Esophagus mucosa (tissue), 1 donor: ENCODE measurements at places on chromosomes 5 and 9.

DNA sequence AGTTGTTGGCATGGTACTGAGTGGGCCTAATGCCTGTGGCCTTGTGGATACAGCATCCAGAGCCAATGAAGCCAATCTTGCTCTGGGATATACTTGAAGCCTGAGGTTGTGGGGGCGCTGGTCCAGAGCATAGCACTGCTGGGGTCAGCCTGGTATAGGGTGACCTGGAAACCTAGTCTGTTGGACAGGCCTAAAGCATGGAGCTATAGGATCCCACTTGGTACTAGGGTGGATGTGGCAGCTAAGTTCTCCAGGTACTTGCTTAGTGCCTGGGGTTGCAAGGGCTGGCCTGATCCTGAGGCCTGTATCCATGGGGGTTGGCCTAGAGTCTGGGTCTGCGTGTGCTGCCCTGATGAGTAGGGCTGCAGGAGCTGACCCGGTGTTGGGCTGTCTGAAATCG is 1168.2 kb upstream of the C9orf72 start:
- ATAC-seq = no peak

DNA sequence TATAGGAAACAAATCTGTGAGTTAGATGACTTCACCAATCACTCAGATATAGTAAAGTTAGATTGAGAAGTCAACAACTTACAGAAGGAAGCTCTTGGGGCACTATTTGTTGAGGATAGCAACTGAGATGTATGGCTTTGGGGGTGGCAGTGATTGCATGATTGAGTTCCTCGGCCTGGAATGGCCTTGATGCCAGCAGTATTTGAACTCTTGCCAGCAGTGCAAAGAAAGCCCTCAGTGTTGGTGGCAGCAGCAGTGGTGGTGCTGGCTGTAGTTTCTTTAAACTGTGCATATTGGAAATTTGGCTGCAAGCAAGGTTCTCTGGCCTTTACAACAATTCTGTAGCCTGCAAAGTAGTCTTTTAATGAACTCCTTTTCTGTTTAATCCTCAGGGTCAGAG is 41.4 kb upstream of the PJA2 start:
- no peak for ATAC-seq

DNA sequence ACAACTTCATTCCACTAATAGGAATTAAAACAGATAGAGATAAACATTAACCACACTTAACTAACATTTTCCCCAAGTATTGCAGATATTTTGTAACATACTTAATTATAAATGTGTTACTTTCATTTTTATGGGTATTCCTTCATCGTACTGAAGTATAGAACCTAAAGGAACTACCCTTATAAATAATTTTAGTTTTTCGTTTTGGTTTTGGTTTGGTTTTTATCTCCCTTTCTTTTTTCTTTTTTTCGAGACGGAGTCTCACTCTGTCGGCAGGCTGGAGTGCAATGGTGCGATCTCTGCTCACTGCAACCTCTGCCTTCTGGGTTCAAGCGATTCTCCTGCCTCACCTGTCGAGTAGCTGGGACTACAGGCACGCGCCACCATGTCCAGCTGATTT is 60.1 kb upstream of the LMNB1 start:
- ATAC-seq = no peak

DNA sequence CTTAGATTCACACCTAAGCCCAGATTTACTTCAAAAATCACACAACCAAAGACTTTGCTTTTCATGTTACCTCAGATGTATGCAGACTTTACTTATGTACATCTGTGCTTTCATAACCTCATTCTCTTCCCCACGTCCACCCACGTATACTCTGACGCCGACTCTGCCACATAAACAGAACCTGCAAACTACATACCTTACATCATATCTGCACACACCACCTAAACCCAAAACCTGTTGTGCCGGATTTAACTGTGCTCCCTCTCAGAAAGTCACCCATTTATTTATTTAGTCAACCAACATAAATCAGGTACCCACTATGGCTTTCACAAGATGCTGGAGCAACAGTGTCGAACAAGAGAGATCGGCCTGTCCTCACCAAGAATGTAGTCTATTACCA is 1.0 kb upstream of the DPYSL3 start:
- ATAC-seq = no peak
